ENCODE measurements at places on chromosomes 11 and 22.

GRCh38 chr11:64834031-64834722, 10.3 kb downstream of the CDC42BPG start:
- no peak for DNase-seq

- peak; percentile 73 for DNase-seq
These were observed 64.5 kb downstream of the AMBRA1 start for GRCh38 chr11:46529095-46529905.

- DNase-seq: no peak
These were observed 44.9 kb downstream of the GNB1L start for GRCh38 chr22:19809741-19810140.

DNA sequence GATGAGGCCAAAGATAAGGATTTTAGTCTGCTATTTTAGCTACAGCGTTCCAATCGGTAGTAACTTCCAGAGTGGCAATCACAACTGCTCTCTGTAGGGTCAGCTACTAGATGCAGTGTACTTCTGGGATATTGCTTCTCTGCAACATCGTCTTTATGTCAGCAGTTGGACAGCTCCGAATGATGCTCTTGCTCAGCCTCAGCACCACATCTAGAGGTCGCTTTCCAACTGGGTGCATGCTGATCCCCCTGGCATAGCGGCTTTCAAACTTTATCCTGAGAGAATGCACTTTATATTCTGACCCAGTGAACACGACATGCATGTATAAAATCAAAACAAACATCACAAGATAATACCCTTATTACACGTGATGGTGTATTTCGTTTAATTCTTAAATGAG, 219.6 kb downstream of the C11orf87 start:
- DNase-seq: no peak

- no peak for DNase-seq
These were observed 55.3 kb downstream of the SHANK2 start for GRCh38 chr11:71197096-71197495.

DNA sequence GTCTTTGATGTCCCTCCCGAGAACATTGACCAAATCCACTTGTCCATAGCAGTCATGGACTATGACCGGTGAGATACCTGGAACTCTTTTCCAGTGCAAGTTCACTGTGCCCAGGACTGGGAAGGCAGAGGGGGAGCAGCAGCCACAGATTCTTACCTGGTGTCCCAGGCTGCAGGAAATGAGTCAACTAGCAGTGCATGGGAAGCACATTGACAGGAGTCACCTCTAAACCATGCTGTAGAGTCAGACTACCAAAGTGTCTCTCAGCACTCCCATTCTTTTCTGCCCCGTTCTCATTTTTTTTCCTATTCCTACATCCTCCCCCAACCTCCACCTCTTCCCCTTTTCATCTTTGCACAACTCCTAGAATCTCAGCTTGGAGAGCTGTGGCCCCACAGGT, 67.2 kb upstream of the OLFML1 start:
- no peak for DNase-seq

DNA sequence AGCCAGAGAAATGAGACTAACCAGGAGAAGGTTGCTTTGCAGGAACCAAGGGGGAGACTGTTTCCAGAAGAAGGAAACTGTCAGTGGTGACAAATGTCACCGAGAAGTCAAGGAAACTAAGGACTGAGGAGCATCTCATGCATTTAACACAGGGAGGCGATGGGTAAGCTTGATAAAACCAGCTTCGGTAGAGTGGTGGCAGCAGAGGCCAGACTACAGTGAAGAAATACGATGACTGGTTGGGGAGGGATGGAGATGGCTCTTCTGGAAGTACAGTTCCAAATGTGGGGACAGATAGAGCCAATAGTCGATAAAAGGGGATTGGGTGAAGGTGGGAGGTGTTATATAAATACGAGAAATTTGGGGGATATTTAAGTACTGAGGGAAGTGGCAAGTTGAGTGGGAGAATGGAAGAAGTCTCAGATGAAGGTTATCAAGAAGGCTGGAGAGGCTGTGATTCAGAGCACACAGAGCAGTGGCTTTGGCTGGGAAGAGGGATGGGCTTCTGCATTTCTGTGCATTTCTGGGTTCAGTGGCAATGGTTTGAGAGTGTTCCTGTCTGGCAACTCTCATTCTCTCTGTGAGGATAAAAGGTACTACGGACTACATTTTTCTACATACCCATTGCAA, 29.2 kb downstream of the SC5D start:
- DNase-seq: peak; percentile 32

GRCh38 chr11:69470793-69471728, 10.4 kb upstream of the LINC01488 start:
- DNase-seq: no peak

DNA sequence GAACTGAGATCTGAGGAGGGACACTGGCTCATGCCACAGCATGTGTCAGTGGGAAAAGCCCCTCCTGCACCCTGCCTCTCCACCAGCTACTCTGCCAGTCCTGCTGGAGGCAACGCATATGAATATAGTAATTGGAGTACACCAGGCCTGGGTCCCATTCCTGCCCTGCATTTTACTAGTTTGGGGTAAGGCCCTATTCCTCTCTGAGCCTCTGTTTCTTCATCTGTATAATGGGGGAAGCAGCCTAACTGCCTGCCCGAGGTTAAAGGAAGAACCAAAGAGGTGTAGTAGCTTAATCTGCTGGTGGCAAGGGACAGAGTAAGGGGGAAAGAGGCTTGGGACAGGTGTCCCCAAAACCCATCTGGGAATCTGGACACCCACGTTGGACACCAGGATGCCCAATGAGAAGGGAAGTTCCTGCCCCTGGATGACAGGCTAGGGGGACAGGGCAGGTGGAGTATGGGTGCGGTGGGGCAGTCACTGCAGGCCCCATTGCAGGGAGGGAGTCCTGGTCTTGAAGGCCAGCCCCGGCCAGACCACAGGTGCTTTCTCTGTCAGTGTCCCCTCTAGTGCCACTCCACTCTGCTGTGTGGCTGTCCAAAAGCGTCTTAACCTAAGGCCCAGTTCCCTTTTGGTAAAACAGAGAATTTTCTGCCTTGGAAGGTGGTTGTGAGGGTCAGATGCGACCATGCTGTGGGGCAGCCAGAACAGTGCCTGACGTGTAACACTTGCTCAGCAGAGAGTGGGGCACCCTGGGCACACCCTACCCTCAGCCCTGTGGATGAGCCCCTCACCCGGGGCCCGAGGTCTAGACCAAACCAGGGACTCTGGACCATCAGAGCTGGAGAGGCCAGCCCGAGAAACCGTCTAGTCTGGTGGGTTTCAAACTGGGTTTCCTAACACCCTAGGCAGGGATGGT, 11.5 kb downstream of the TSKU start:
- DNase-seq: no peak

DNA sequence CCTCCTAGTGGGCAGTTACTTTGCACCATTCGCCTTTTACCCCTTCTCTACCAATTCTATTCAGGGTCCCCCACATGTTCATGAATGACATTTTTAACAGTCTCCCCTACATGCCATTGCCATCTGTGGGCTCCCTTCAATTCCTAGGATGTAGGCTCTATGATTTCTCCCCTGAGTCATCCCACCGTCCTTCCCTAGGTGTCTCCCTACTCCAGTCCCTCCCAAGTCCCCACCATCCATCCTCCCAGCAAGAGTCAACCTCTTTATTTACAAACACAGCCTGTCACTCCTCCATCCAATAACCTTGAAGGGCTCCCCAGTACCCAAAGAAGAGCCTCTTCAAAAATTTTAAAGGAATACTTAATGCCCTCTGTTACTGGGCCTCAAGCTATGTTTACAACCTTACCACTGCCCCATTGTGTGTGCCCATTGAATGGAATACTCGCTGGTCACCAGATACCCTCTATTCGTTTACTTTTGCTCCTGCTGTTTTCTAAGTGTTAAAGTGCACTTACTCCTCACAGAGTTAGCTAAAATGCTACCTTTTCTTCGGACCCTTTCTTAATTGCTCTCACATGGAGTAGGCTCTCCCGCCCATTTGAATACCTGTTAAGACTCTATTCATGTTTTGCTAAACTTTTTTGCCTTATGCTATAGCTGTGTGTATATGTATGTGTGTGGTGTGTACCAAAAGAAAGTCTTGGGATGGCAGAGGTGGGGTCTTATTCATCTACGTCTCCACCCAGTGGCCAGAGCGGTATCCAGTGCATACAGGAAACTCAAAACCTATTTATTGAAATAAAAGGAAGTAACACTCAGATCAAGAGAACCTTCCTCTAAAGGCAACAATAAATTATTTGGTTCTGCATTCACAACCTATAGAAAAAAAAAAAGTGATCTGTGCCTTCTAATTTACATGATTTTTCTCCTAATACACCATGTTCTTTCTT, 235.8 kb upstream of the CCDC90B start:
- DNase-seq: no peak

GRCh38 chr11:37811349-37811748, 1213.3 kb upstream of the RAG2 start:
- DNase-seq: no peak

DNA sequence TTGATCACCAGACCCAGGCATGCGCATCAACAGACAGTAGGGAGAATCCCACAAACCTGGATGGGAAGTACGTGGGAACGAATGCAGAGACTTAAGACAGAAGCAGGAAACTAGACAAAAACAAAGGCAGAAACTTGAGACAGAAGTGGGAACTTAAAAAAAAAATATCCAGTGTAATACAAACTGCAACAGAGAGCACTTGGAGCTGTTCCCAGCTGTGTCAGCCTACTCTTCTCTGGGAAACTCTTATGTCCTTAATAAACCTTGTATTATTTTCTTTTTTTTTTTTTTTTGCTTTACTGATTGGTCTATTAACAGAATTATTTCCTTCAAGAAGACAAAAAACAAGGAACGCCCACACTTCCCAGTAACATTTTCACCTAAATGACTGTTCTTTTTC, 1818.1 kb upstream of the RAG2 start:
- no peak for DNase-seq

DNA sequence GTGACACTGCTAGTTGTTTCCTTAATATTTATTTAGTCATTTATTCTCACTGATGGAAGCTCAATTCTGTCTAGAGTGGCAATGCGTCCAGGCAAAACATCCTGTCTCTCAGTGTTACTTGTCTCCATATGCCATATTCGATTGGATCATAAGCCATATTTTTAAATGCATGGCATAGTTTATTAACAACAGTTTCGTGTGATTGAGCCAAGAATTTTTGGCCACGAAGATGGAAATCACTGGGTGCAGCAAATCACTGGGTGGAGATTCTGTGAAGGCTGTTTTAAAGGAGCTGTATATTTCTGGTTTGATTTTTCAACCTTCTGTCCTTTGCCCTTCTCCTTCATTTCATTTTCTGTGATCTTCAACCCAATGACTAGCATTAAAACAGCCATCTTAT, 205.2 kb downstream of the JRKL start:
- no peak for DNase-seq

DNA sequence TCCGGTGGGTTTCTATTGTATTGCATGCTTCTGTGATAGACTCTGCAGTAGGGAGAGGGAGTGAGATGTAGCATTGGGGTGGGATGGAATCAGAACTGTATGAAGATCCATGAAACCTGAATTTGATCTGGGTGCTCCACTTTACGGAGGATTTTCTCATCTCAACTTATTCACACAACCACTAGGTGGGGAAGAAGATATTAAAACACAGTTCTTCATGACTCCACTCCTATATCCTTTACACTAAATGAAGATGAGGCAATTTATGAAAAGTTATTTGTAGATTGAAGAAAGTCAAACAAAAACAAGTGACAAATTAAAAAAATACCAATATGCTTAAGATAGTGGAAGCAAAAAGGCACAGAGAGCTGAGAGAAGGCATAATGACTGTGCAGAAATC, 92.6 kb upstream of the PDGFD start:
- no peak for DNase-seq

DNA sequence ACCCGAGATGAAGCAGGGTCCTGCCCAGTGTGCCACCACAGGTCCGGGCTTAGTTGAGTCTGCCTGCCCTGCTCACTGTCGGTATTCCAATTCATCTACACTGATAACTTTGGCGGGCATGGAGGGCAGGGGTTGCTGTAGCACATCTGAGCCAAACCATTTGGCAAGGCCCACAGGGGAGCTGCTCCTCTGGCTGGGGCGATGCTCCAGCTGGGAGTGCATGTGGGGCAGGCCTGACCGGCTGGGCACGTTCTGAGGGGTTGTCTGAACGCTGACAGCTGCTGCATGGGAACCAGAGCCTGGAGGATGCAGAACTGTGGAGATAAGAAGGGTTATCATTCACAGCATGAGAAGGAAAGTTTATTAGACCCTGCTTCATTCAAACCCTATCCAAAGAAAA, 40.4 kb downstream of the DRG1 start:
- no peak for DNase-seq

DNA sequence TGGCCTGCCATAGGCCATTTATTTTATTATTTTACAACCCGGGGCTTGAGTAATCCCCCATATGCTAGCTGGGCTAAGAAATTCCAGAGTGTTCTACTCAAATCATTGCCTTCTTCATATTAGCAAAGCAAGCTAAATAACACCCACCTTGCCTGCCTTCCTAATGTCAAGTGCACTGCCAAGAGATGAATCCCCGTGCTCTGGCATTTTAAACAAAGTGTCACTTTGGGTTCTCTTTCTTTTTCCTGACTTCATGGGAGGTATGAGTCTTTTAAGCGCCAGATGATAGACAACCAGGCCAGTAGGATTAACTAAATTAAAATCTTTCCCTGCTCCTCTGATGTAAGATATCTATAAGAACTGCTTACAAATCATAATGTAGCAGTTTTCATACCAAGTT, 4.5 kb downstream of the MPPED2 start:
- DNase-seq: no peak

- DNase-seq: no peak
These were observed 55.3 kb downstream of the NFAM1 start for GRCh38 chr22:42376711-42377554.

- DNase-seq: no peak
These were observed 24.5 kb downstream of the RTL6 start for GRCh38 chr22:44473580-44473979.

DNA sequence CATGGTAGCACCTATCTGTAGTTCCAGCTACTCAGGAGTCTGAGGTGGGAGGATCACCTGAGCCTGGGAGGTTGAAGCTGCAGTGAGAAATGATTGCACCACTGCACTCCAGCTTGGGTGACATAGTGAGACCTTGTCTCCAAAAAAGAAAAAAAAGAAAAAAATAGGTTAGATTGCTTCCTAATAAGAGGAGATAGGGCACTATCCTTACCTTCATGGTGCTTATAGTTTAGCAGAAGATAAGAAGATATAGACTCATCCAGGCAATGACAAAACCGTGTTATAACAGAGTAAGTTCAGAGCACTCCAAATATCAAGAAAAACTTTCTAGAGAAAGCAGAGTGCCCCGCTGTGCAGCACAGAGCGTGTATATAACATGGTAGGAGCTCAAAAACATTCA, 42.1 kb downstream of the RRP8 start:
- no peak for DNase-seq

DNA sequence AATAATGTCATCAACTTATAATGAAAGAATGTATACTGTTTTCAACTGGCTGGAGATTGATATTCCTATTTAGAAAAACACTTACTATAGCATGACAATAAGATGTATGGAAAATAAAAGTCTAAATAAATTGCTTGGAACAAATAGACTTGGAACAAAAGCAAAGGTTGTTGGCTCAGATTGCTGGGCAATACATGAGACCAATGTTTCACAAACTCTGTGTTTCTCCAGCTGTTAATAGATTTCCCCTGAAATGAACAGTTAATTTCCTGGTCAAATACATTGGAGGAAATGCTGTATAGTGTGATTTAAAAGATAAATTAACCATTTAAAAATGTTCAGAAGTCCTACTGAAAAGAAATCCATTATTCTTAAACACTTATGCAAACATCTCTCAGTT, 40.1 kb upstream of the CTSC start:
- no peak for DNase-seq
